Mucosa of gallbladder (tissue), 1 donor: ENCODE measurements at places on chromosomes 2 and 18. TPM values are rescaled to one million over a fixed set of nuclear protein-coding genes. Genes with fewer than 3 reads are reported as not detected.

- no peak for DNase-seq
Measured at GRCh38 chr2:73920577-73921545, 5.8 kb upstream of the DGUOK start.

- no peak for DNase-seq
Measured at GRCh38 chr2:162164802-162165201, 12.8 kb upstream of the GCG start.

GRCh38 chr2:223784221-223784772, 53.1 kb downstream of the AP1S3 start:
- no peak for DNase-seq

DNA sequence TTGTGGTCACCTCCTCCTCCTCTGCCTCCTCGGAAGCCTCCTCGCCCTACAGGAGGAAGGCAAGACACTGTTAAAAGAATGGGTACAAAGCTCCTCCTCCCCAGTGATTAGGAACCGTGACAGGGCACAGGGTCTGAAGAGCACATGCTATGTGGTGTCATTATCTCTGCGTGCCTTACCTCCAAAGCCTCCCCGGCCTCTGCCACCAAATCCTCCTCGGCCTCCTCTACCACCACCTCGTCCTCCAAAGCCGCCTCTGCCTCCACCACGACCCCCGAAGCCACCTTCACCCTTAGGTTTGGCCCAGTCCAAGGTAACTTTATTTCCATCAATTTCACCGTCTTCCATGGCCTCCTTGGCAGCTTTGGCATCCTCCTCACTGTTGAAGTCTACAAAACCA, 9.1 kb downstream of the NCL start:
- DNase-seq: no peak

PIEZO2 gene
- total RNA-seq: 1.5 TPM

C2orf66 gene
- total RNA-seq: not detected

DNA sequence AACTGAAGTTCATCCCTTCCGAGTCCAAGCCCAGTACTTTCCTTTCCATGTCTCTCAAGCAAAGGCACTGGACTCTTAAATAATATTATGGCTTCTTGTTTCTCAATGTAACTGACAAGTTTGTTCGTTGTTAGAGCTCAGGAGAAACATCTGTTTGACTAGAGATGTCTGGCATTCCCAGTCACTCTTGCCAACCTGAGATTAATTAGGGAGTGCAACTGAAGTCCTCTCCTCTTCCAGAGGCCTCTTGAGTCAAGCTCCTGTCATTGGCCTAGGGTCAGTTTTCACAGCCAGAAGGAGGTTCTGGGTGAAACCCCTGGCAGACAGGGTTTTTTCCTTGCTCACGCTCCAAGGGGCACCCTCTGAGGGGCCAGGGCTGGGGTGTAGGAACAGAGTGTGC, 196.1 kb downstream of the AGPS start:
- DNase-seq: no peak

GRCh38 chr2:97673915-97674283, 4.4 kb downstream of the C2orf92 start:
- DNase-seq: no peak

DNA sequence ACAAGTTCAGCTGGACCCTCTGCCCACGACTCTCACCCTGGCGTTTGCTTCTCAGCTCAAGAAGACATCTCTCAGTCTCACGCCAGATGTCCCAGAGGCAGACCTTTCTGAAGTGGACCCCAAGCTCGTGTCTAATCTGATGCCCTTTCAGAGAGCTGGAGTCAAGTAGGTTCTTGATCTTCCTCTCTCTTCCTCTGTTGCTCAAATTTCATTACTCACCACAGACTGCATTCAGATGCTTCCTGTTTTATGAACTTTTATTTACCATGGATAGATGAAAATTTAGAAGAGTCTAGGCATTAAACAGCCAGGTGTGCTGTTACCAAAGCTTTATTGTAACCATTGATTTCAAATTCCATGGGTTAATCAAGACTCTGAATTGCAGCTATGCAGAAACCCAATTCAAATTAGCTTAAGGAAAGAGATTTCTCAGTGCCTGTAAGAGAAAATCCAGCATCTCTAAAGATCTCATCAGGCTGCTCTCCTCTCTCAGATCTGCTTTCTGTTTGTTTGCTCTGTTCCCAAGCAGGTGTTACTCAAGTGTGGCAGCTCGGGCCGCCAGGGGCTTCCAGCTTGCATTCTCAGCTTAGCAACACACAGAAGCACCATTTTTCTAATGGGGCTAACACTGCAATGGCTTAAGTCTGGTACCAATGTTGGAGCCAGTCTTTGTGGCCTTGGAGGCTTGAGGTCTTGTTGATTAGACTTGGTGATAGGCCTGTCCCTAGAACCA, 16.5 kb downstream of the SMARCAL1 start:
- DNase-seq: no peak

GRCh38 chr2:9703085-9703678, 72.4 kb upstream of the YWHAQ start:
- no peak for DNase-seq

- DNase-seq: peak; percentile 82
Measured at GRCh38 chr18:32208023-32208422, 18.2 kb downstream of the MEP1B start.

- no peak for DNase-seq
Measured at GRCh38 chr2:235116885-235117492, 165.2 kb downstream of the SH3BP4 start.

DQX1 gene
- total RNA-seq: 0.43 TPM

GRCh38 chr2:132573444-132574007, 96.5 kb downstream of the LYPD1 start:
- no peak for DNase-seq

DSC2 gene
- 12.6 TPM for total RNA-seq

CRYBA2 gene
- total RNA-seq: not detected

NBAS gene
- 52.7 TPM for total RNA-seq

DNA sequence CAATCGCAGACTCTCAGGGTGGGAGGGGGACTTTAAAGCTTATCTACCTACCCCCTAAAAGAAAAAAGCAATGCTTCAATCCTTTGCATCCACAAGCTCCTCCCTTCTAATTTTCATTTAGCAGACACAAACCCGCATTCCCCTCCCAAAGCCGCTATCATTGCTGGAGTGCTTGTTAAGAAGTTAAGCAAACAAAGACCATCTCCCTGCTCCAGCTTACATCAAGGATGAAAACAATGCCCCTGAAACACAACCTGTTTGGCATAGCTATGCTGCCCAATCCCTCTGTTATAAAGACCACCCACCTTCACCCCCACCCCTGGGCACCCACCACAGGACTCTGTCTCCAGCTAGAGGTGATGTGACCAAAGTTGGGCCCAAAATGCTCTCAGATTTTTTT, 33.0 kb downstream of the REEP1 start:
- DNase-seq: no peak

TUBA3E gene
- total RNA-seq: not detected

DNA sequence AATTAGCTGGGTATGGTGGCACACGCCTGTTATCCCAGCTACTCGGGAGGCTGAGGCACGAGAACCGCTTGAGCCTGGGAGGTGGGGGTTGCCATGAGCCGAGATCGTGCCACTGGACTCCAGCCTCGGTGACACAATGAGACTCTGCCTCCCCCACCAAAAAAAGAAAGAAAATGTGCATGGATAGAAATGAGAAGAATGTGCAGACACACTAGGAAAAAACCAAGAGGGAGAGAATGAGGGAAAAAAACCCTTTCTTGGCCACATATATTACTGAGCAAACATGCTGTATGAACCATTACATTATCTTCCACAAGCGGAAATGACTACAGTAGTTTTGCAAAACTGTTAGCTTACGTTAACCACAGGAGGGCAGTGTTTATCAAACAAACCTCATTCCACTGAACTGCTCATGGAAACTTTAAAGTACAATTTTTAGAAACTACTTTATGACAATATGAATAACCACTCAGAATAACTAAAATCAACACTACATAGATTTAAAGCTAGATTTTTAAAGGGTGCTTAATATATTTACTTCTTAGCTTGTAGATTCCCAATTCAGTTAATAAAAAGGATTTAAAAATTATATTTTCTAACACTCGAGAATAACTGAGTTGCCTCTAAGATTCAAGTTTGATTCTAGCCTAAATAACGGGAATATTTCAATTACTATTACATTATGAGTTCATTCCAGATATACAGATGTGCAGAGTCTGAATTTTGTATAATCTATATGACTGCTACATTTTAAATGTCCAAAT, 26.4 kb downstream of the ASXL2 start:
- DNase-seq: peak; percentile 33

DNA sequence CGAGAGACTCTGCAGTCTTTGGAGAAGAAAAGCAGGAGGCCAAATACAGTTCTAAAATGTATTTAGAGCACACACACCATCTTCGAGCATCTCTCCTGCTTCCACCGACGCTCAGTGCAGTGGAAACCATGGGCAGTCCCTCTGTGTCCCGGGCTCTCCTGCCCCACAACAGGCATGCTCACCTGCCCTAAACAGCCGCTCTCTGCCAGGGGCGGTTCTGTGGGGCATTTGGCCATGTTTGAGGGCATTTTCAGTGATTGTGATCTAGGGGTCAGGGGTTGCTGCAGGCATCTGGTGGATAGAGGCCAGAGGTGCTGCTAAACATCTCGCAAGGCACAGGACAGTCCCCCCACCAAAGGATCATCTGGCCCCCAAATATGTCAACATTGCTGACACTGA, 55.8 kb downstream of the EMX1 start:
- no peak for DNase-seq

GRCh38 chr2:85527787-85528186, 11.2 kb upstream of the MAT2A start:
- DNase-seq: no peak

LYPD1 gene
- total RNA-seq: 14.6 TPM

- DNase-seq: no peak
Measured at GRCh38 chr2:191258996-191259395, 13.8 kb downstream of the MYO1B start.

- DNase-seq: no peak
Measured at GRCh38 chr18:78496079-78496478, 483.5 kb upstream of the SALL3 start.

- DNase-seq: no peak
Measured at GRCh38 chr2:97713296-97714083, at the start of gene ZAP70. TSS of gene ZAP70 (plus strand) at chr2:97713576. CDS start at chr2:97724037, 10,461 bp downstream.

DNA sequence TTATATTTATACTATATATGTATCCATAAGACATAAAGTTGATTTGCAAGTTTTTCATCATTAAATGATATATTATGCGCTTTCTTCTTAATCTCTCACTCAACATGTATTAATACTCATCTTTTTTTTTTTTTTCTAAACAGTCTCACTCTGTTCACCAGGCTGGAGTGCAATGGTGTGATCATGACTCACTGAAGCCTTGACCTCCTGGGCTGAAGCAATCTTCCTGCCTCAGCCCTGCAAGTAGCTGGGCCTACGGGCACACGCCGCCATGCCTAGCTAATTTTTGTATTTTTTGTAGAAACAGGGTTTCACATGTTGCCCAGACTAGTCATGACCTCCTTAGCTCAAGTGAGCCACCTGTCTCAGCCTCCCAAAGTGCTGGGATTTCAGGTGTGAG, 51.4 kb upstream of the MAP4K3 start:
- peak; percentile 65 for DNase-seq

DNA sequence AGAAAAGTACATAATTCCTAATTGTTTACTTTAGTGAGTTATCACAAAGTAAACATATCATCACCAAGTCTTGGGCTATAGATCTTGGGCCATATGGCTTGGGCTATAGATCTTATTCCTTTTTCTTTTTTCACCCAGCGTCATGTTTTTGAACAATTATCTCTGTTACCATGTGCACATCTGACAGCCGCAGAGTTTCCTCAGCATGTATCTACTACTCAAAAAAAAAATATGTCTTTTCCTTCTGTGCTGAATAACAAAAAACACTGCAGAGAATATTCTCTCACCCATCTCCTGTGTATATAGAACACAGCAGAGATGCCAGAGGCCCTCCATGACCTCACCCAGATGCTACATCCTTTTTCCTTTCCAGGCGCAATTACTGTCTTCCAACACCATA, 76.2 kb upstream of the MYO3B start:
- no peak for DNase-seq

FNDC4 gene
- 13.4 TPM for total RNA-seq

GRCh38 chr18:37445836-37446235, 119.8 kb downstream of the CELF4 start:
- DNase-seq: no peak

SNRNP27 gene
- 43.4 TPM for total RNA-seq

DNA sequence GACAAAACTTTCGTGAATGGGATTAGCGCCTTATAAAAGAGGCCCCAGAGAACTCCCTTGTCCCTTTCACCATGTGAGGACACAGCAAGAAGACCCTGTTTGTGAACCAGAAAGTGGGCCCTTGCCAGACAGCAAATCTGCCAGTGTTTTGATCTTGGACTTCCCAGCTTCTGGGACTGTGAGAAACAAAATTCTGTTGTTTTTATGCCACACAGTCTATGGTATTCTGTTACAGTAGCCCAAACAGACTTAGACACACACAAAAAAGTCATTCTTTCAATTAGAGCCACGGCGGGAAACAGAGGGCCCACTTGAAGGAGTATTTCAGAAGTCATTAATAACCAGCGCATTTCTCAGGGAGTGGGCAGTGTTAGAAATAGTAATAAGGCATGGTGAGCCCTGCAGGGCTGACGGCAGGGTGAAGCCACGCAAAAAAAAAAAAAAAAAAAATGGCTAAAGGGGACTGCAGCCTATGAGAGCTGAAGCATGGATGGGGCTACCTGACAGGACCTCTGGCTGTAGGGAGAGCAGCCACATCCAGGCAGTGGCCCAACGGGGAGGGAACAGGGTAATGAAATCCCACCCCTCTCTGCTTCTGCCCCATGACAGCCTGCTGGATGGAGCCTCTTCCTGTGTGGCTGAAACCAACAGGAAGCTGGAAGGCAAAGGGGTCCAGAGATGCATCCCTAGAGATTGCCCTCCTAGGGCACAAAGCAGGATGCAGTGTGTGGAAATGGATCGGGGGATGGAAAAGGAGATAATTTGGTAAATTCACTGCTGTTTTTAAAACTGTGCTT, 189.3 kb downstream of the KCNS3 start:
- DNase-seq: no peak

DNA sequence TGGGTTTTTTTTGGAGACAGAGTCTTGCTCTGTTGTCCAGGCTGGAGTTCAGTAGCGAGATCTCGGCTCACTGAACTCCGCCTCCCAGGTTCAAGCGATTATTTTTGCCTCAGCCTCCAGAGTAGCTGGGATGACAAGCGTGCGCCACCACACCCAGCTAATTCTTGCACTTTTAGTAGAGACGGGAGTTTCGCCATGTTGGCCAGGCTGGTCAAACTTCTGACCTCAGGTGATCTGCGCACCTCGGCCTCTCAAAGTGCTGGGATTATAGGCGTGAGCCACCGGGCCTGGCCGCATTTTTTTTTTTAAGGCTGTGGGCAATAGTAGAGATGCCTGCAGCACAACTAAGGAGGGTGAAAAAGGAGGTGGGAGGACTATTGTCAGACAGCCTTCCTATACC, 41.7 kb upstream of the ZNF532 start:
- no peak for DNase-seq

DNA sequence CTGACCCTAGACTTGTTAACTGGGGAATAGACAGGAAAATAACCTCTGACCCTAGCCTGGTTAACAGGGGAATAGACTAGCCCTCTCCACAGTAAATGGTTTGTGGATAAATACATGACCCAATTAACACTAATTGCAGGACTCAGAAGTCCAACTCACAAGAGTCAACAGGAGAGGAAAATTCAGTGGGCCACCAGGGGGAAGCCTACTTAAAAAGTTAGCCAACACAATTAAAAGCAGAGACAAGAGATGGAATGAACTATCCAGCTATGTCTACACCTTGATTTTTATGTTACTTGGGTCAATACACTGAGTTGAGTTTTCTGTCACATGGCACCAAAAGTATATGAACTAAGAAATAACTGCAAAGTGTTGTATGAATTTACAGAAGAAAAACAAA, 158.8 kb upstream of the SLC39A10 start:
- peak; percentile 38 for DNase-seq

PFN4 gene
- 0.35 TPM for total RNA-seq

GRB14 gene
- total RNA-seq: 2.5 TPM
